ENCODE measurements at places on chromosomes 11 and 22.

DNA sequence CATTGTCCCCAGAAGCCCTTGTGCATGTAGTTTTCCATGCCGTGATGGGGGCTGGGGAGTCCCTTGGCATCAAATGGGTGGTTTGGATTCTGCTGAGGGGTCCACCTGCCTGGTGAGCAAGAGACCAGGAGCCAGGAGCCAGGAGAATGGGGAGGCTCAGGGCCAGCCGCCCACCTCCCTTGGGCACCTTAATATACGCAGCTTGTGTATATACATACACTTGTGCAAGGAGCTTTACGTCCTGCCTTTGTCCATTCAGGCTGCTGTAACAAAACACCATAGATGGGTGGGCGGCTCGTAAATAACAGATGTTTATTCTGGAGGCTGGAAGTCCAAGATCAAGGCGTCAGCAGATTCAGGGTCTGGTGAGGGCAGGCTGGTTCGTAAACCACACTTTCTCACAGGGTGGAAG lies 62.5 kb downstream of the SMIM38 start:
- DNase-seq = no peak

DNA sequence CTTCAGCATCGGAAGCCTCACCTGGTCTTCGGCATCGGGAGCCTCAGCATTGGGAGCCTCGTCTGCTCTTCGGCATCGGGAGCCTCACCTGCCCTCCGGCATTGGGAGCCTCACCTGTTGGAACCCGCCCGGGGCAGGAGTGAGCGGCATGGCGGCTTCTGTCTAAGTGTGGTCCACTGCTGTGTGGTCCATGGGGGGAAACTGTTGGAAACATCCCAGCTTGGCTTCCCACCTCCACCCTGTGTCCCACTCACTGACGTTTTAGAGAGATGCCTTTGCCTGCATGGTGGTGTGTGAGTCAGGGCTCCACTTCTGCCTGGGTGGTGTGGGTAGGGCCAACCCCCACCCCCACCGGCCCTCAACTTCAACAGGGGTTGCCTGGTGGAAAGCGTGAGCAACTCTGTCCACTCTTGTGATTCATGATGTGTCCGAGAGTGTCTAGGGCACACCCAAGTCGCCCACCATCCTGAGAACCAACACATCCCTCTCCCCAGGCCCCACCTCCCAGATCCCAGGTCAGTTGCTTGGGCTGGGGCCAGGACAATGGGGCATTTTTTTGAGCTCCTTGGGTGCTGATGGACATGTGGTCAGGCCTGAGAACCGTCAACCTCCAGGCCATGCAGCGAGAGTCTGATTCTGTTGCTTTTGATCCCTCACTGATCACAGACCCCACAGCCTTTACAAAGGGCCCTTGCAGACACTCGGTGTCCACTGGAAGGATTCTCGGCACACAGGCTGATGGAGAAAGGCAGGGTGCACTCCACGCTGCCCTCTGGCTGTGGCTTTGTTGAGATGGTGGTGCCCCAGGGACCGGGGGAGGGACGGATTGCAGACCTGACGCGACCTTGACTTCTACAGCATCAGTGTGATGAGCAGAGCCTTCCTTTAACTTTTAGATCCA lies 406.7 kb downstream of the TBC1D22A start:
- DNase-seq = no peak

- no peak for DNase-seq
These were observed 2.5 kb upstream of the MS4A13 start for GRCh38 chr11:60512651-60513225.

DNA sequence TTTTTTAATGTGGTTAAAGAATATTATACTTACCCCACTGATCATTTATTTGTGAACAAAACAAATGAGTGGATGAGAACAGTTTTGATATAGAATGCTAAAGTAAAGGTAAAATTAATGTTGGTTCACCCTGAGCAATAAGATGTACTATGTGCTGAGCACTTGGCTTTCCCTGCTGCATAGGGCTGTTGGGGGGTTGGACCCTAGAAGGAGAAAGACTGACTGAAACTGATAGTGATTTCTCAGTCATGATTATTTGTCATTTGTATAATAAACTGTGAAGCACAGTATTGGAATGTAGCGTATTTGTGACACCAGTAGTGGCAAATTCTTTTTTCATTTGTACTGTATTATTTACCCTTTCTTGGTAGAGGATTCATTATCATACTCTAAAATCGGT lies 63.3 kb downstream of the PRMT3 start:
- no peak for DNase-seq

- DNase-seq = no peak
These were observed 3.3 kb downstream of the IL18BP start for GRCh38 chr11:72001834-72002591.

- no peak for DNase-seq
These were observed 12.0 kb upstream of the ANO3 start for GRCh38 chr11:26319906-26320305.

- no peak for DNase-seq
These were observed 111.8 kb downstream of the MICAL2 start for GRCh38 chr11:12222055-12222792.

DNA sequence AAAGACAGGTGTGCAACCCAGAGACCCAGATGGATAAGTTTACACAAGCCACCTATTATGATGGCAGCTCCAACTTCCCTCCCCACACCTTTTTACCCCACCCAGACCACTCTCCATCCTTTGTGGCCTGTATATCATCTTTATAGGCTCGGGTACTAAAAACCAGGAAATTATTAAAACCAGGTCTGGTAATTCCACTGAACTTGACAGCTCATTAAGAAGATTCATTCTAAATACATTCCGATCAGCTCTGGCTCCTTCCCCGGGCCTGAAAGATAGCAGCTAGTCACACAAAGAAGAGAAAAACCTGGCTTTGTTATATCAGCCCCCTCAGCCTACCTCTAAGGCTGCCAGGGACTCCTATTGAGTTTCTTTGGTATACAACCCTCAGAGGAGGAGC lies 67.9 kb upstream of the API5 start:
- no peak for DNase-seq

DNA sequence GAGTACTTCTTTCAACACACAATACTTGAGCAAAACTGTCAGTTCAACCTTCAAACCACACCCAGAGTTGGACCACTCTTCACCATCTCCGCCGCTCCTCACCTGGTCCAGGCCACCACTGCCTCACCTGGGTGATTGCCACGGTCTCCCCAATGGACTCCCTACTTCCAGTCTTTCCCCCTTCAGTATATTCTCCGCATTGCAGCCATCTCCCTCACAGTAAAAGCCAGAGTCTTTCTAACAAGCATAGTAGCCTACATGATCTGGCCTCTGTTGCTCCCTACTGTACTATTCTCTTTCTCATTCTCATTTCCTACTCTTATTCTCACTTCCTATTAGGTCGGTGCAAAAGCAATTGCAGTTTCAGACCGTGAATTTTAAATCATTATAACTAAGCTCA lies 28.5 kb downstream of the AASDHPPT start:
- no peak for DNase-seq

DNA sequence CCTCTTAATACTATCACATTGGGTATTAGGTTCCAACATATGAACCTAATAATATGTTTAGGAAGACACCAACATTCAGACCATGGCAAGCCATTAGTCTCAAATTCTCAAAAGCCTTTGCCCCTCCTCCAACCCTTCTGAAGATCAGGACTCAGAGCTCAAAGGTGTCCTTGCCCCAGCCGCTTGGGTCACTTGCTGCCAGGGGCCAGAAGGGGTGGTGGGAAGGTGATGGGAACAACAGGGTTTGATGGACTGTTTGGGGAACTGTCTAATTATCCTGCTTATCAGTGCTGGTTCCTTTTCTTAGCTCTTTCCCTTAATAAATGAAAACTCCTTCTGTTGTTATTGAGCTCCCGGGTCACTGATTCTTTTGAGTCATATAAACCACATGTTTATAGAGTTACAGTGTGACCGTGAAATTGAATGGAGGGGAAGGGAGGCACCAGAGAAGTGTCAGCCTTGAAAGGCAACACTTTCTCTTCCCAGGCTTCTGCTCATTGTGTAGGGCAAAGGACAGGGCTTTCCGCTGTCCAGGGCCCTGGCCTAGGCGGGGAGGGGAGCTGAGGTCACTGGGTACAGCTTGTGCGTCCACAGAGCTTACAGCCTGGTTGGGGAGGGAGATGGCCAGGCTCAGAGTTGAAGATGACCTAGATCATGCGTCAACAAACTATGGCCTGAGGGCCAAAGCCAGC lies 105.1 kb downstream of the FBXO7 start:
- no peak for DNase-seq

DNA sequence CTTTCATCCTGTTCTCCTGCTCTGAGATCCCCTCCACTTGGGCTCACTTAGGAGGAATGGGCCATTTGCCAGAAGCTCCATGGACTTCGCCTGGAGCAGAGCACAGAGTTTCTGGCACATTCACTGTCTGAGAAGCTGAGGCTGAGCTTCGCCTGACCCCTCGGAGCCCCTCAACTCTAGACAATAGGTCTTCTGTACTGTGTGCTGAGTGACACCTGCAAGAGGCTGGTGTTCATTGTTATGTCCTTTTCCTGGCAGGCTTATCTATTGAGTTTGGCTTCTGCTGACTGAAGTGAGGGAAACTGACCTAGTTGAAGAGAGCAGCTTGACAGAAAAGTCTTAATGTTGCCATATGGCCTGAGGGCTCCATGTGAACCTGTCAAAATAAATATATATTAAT lies 124.3 kb downstream of the EHF start:
- DNase-seq = no peak

GRCh38 chr22:31474743-31475142 lies 14.9 kb downstream of the EIF4ENIF1 start:
- no peak for DNase-seq

DNA sequence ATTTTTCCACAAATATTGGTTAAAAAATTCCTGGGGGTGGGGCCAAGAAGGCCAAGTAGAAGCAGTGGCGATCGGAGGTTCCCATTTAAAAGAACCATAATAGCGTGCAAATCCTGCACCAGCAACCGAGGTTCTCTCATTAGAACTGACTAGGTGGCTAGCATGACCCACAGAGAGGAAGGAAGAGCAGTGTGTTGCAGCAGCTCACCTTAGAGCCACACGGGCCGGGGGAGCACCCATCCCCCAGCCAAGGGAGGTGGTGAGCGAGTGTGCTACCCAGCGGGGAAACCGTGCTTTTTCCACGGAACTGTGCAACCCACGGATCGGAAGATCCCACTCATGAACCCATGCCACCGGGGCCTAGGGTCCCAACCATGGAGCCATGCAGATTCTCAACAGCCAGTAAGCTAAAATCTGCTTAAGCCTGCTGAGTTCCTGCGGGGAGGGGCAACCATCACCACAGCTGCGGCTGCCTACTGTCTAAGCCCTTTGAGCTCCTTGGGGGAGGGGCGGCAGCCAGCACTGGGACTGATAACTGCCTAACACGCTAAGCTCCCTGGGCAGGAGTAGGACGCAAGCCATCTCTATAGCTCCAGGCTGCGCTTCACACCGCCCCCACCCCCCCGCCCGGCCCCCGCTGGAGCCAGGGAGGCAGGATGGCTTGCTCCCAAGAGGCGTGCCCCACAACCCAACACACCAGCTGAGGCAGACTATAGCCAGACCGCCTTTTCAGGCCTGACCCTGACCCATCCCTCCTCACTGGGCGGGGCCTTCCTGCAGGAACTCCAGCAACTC lies 21.0 kb upstream of the HTATIP2 start:
- no peak for DNase-seq

DNA sequence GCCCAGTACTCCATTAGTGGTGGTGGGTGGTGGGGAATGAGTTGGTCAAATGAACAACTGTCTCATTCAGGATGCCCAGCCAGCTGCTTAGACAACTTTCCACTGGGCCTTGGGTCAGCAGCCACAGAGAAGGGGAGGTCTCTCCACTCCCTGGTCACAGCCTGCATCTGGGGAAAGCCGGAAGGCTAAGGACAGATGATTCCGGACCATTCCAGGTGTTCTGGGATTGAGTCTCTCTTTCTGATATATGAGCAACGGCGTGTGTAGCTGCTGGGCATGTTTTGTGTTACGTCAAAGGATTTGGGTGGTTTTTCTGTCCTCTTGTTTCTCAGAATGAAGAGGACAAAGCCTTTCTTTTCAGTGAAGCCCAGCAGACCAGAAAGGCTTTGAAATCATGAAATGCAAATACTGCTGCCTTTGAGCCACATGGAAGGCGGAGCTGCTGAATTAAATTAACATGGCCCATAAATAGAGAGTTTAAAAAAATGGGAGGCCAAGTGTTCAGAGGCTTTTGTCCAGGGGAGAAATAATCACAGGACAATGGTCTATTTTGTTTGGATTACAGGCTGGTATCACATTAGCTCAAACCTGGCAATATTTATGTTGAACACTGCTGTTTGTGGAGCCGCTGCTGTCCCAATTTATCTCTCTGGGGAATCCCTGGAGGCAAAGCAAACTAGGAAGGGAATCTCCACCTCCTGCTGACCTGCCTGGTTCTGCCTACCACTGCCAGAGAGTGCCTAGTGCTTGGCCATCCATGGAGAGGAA lies 234.4 kb upstream of the E2F8 start:
- DNase-seq = no peak

GRCh38 chr11:95364324-95365295 lies 133.6 kb upstream of the SESN3 start:
- DNase-seq = no peak

GRCh38 chr11:94303966-94304958 lies at the start of gene IZUMO1R:
TSS of gene IZUMO1R (plus strand) at chr11:94304580. CDS start at chr11:94305637, 1,057 bp downstream.
- DNase-seq = no peak

- no peak for DNase-seq
These were observed 16.4 kb upstream of the FGF4 start for GRCh38 chr11:69791276-69792180.

DNA sequence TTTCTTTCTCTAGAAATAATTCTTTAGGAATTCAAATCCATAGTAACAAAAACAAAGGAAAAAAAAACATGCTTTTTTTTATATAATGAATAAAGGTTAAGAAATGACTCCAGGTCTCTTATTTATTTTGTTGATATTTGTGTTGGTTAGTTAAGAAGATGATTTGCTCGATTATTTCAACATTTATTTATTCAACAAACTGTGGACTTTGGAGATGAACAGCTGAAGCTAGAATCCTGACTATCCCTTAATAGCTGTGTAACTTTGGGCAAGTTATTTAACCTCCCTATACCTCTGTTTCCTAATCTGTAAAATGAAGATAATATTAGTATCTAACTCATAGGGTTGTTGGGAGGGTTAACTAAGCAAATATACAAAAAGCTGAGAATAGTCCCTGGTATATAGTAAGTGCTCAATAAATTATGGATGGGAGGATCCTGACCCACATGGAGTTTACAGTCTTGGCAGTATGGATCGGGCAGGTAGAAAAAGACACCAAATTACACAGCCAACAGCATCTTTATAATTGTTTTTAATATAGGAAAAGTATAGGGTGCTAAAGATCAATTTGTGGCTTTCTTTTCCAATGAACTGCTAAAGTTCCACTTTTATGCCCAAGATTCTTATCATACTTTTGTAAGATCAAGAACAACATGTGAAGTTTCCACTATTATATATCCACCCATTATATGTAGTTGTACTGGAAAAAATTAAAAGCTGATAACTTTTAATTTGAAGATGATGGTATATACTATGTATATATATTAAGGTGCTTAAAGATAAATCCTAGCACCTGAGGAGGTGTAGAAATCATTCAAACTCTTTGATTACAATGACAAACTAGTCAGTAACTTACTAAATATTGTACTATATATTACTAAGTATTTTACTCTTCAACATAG lies 1.3 kb upstream of the CAT start:
- no peak for DNase-seq
